KG1 (cell line): ENCODE measurements at places on chromosomes 5 and 9.

GRCh38 chr5:158541536-158542297 lies 558.0 kb downstream of the EBF1 start:
- DNase-seq = no peak

DNA sequence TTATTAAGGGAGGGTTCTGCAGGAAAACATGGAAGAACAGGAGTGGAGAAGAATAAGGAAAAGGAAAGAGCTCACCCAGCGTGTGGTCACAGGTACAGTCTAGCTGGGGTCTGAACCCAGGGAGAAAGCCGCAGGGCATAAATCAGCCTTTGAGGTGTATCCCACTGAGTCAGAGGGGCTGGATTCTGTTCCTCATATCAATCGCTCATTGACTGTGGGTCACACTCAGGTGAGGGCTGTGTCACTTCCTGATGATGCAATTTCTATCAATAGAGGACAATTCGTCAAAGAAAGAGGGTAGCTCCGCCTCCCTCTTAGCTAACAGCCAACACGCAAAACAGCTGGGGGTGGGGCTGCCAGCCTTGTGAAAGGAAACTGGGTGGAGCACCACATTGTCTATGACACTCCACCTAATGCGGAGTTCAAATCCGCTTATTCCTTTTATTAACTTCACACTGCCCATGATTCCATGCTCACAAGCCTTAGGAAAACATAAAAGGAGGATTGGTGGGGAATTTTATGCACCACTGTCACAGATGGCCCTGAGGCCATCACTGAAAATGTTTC lies 176.2 kb downstream of the ICE1 start:
- no peak for DNase-seq

- no peak for DNase-seq
Measured at GRCh38 chr5:55306641-55307382, 682 bp downstream of the DHX29 start.

DNA sequence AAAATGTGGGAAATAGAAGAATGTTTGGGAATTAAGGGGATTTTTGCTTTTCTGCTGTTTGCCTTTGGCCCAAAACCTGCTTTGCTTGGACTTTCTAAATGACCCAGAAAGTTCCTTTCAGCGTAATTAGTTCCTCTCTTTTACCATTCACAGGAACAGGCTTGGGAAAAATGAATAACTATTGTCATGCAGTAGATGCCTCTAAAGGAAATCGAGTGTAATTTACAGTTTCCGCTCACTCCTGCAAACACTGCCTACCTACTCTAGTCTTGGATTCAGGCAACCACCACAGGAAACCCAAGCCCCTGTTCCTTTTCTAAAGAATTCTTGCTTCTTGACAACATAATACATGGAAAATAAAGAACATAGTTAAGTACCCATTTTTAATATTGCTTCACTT lies 25.0 kb downstream of the TTC23L start:
- no peak for DNase-seq

DNA sequence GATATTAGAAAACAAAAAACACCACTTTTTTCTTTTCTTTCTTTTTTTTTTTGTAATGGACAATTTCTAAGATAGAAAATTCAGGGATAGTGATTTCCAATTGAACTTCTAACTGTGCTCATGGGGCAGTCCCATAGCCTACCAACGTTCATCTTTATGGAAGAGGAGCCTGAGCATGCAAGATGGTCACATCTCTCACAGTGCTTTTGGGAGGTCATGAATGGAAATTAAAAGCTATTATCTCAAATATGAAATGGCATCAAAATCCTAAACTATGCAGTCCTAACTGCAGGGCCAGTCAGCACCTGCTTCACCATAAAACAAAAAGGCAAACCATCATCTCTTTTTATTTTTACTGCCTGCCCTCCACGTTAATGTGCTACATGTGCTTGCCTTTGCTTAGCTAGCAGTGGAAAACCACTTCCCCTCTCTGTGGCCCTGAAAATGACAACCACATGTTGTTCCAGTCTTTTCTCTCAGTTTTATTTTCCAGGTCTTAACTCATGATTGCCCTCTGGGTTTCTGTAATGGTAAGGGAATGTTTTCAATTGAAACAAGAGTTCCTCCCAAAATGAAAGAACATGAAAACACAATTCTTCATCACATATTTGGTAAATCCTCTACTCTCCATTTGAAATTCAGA lies 16.7 kb downstream of the IFNB1 start:
- peak; percentile 24 for DNase-seq

DNA sequence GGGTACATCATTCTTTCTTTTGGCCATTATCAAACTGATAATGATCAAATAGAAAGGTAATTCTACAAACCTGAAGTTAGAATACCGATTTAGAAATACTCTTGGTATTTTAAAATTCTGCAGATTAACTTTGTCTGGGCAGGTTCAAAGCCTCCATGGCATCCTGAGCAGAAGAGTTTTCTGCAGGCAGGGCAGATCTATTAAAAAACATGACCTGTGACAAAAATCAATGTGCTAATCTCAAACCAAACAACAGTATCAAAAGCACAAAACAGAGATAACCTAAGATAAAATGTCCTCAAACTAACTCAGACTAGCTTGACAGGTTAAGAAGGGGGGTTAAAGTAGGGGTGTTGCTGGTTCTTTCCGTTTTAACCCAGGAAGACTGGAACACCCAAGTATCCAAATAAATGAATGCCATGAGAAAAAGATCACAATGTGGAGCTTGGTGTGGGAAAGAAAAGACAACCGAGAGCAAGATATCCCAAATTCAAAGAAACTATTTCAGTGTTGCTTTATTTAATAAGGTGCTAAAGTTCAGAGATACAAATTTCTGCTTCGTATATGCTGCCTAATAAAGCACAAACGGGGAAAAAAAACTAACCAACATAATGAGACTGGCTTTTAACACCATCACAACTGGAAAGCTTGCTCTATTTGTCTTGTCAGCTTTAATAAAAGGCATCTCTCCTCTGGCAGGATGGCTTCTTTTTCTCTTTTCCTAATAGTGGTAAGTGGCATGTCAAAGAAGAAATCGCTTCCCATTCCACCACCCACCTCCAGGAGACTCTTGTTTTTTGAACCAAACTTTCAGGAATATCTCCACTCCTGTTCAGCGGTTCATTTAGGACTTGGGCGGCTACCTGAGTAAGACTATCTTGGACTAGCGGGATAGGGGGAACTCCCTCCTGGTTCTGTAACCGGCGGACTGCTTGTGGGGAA lies 2.3 kb downstream of the EFNA5 start:
- no peak for DNase-seq

DNA sequence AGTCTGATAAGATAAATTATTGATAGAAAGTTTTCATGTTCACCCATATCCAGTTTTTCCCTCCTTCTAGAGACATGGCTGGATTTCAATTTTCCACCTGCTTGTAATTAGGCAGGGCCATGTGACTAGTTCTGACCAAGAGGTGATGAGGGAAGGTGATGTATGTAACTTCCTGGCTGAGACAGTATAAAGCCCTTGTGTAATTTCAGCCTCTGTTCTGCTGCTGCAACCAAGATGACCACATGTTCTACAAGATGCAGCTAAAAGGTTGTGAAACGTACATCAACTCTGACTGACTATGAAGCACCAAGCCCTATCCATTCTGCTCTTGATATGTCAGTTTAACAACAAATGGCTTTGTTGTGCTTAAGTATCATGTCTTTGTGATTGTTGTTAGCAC lies 376.5 kb upstream of the DAB2 start:
- DNase-seq = no peak

DNA sequence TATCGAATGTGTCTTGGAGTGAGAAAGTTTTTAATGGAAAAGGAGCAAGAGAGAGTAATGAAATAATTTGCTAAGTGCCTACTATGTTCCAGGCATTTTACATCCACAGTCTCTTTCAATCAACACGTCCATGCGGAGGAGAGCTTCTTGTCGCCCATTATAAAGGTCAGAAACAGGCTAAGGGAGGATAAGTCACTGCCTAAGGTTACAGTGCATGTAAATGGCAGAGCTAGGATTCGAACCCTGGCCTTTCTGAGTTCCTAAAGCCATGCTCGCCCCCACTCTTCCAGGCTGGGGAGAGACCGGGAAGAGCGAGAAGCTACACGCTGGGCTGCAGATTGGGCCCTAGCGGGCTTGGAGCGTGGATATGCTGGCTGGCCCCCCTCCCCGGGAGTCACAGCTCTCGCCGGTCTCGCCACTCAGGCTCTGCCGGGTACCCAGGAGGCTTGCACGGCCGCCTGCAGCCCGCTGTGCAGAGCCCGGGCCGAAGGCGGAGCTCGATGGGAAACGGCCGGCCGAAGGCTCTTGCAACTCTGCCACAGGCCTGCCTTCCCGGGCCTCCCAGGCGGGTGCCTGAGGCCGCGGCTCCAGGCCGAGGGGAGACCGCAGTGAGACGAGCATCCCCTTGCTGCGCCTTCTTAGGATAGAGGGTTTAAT lies 775 bp upstream of the LHX2 start:
- DNase-seq = no peak

DNA sequence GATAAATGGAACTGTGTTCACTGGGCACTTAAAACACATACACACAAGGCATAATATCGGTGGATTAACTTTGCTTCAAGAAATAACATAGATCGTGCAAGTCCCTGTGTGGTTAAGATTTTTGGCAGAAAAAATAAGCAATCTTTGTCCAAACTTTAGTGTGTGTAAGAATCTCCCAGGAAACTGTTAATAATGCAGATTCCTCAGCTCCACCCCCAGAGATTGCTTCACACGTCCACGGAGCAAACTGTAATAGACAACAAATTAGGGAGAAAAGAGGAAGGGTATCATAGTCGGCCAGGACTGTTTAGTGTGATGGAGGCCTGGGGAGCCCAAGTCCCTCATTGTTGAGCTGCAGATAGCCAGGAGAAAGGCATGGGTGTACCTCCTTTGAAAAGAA lies 84.8 kb downstream of the PJA2 start:
- no peak for DNase-seq

DNA sequence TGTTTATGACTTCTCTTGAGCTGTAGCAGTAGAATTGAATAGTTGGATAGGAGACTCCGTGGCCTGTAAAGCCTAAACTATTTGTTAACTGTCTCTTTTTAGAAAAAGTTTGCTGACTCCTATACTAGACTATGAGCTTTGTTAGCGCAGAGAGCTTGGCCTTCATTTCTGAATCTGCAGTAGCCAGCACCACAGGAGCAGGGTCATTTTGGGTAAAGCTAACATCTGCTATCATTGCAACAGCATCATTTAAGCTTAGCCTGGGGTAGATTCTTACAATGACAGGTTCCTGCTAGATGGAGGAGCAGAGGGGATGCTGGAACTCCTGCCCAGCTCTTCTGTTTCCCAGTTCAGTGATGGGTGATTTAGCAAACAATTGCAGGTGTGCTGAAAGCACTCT lies 133.7 kb upstream of the ASTN2 start:
- DNase-seq = no peak

GRCh38 chr9:118473521-118473920 lies 769.3 kb downstream of the TLR4 start:
- DNase-seq = no peak

- no peak for DNase-seq
Measured at GRCh38 chr9:86893811-86894490, 53.4 kb downstream of the GAS1 start.

DNA sequence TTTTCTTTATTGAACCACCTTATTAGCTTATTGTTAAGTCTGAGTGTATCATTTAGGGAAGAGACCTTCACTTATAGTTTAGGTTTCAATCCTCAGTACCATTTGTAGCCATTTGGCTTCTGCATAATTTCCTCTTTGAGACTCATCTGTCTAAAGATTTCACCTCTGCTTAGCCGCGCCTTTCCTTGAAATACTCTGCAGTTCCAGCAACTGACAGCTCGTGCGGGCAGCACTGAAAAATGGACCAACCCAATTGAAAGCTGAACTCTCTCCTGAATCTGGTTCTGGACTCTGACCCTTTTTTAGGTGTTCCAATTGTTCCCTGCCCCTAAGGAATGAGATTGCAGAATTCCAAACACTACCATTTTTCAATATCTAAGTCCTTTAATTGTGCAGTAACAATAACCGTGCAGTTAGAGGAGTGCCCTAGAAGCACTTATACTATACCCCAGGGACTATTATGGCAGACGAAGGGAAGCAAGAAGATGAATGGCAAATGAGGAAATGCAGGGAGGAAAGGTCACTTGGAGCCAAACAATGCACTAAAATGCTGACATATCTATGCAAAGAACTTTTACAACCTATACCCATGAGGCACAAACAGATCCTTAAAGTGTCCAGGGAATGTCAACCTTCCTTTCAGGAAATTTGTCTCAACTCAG lies 50.1 kb upstream of the PDE4D start:
- DNase-seq = no peak

DNA sequence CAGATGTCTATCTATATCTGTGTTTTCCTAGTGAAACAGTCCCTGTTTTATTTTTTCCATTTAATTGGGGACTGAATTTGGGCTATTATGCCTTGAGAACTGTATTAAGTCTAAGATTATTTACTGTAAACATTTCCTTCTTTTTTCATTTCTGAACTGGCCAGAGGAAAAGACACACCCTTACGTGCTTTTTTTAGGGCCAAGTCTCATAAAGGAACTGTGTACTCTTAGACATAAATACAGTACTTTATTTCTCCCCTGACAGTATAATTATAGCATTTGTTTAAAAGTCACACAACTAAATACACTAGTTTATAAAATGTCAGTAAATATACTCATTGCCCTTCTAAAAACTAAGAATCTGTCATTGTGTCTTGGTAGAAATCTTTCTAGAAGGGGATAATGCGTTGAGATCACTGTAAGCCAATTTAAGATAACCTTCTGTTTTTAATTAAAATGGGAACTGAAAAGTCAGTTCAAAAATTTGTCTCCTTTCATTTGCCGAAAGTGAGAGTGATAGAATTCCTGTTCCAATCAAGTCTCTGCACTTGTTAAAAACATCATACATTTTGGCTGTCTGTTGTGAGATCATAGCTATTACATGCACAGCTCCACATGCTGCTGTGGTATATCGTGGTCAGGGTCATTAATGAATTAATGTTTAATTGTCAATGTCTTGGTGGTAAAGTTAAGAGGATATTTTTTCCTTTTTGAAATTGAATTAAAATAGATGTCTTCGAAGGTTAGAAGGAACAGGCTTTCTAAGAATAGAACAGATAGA lies 132.1 kb downstream of the FOCAD start:
- DNase-seq = no peak

- DNase-seq = no peak
Measured at GRCh38 chr5:149616727-149617285, 35.5 kb downstream of the ARHGEF37 start.

GRCh38 chr9:129146441-129146941 lies 31.6 kb downstream of the IER5L start:
- no peak for DNase-seq

- no peak for DNase-seq
Measured at GRCh38 chr5:39955156-39955555, 530.4 kb upstream of the DAB2 start.

GRCh38 chr5:146068977-146069779 lies 36.2 kb downstream of the PLAC8L1 start:
- DNase-seq = no peak
